NCI-H69 (cell line): ENCODE measurements at places on chromosomes 2 and 18.

- DNase-seq, result no peak
Observed at GRCh38 chr2:173815772-173816171, 149.4 kb downstream of the SP3 start.

DNA sequence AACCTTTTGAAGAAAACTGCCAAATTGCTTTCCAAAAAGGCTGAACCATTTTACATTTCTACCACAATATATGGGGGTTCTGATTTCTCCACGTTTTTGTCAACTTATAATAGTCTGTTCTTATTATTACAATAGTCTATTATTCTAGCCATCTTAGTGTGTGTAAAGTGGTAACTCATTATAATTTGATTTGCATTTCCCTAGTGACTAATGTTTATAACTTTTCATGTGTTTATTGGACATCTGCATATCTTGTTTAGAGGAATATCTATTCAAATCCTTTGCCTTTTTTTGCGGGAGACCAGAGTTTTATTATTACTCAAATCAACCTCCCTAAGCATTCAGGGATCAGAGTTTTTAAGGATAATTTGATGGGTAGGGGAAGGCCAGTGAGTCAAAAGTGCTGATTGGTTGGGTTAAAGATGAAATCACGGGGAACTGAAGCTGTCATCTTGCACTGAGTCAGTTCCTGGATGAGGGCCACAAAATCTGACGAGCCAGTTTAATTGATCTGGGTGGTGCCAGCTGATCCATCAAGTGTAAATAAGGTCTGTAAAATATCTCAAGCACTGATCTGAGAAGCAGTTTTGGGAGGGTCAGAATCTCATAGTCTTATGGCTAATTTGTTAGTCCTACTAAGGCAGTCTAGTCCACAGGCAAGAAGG is 303.4 kb upstream of the NCKAP5 start:
- no peak for DNase-seq

- DNase-seq, result peak; percentile 64
Observed at GRCh38 chr18:59646963-59647307, 50.3 kb downstream of the CCBE1 start.

GRCh38 chr2:26583381-26583911 is 57.7 kb downstream of the CIB4 start:
- DNase-seq, result no peak

GRCh38 chr2:121037480-121037879 is 247.5 kb downstream of the TFCP2L1 start:
- no peak for DNase-seq

DNA sequence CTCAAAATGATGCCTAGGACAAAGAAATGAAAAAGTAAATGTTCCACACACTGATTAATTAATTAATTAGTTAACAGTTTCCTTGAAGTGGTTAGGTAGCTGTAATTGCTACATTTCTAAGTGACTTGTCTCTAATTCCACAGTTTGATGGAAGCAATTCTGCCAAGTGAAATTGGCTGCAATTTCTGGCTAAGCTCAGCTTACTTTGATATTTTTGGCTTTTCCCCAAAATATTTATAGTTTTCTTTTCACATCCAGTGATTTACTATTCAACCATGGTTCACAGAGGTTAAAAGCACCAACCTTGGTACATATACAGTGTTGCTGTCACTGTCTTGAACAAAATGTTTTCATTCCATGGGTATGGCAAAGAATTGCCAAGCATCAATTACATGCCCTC is 459.5 kb upstream of the CDH20 start:
- peak; percentile 35 for DNase-seq

- no peak for DNase-seq
Observed at GRCh38 chr2:200354833-200355751, 48.6 kb downstream of the SPATS2L start.

GRCh38 chr18:65988972-65989371 is 238.2 kb downstream of the CDH7 start:
- DNase-seq, result peak; percentile 39

DNA sequence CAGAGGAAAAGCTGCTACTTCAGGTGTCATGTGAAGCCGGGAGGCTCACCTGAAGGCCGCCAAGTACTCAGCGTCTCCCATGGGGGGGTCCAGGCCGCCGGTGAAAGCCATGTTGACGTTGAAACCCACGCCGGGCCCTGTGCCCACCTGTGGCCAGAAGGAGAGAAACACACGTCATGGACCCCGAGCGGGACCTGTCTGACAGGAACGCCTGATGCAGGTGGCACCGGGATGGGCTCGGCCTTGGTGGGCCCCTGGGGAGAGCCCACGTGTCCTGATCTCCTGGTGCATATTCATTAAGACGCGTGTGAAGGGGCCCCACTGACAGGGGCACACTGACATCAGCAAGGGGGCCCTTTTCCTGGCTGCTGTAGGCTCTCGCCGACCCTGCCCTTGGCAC is 233.2 kb downstream of the TWIST2 start:
- no peak for DNase-seq

GRCh38 chr18:8942909-8943545 is 159.5 kb upstream of the NDUFV2 start:
- DNase-seq, result no peak

- DNase-seq, result peak; percentile 66
Observed at GRCh38 chr18:13425357-13426091, 207.0 kb downstream of the LDLRAD4 start.

DNA sequence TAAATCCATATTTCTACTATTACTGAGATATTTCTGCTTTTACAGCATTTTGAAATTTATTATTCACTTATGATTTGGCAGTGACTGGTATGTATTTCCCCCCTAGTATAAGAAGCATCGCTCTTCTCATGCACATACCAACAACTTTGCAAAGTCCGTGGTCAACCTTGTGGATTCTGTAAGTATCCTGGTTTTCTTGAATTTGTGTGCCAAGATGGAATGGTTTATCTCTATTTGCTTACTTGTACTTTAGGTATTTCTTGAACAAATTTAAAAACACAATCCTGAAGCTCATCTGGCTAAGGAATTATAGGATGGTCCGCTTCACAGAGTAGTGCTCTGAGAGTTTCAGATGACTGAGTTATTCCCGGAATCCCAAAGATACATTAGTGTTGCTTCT is 85.0 kb upstream of the FAM237A start:
- DNase-seq, result no peak

DNA sequence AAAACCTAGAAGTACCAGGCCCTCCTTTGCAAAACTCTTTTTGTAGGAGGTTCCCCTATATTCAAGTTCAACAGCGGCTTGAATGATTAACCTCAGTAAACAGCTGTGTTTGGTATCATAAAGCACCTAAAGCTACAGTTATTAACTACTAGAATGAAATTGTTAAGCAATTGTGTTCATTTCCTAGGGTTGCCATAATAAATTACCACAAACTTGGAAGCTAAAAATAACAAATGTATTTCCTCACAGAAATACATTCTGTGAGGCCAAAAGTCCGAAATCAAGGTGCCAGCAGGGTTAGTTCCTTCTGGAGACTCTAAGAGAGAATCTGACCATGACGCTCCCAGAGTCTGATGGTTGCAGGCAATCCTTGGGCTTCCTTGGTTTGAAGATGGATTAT is 202.1 kb upstream of the ACVR2A start:
- no peak for DNase-seq

DNA sequence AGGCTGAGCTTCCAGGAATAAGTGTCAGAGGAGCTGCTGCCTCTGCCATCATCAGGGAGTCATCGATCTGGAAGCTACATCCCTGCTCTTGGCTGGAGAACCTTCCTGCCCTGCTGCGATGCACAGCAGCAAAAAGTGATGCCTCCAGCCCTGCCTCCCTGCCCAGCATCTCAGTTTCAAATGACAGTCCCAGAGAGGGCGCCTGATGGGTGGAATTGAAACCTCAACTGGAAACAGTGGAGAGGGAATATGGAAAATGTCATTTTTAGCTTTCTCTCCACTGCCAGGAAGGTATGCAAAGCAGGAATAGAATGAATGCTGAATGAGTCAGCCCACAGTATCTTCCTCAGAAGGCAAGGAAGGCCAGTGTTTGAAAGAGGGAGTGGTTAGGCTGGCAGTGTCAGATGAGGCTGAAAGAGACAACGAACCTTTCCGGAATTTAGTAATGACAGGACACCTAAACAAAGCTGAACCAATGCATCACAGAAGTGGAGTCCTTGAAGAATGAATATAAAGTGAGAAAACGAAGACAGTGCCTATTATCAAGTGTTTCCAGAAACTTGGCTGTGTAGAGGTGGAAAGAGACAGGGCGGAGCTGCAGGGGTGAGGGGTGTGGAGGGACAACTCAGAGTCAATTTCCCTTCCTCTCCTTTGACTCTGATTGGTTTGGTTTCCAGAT is 153.9 kb upstream of the NDUFV2 start:
- DNase-seq, result no peak

DNA sequence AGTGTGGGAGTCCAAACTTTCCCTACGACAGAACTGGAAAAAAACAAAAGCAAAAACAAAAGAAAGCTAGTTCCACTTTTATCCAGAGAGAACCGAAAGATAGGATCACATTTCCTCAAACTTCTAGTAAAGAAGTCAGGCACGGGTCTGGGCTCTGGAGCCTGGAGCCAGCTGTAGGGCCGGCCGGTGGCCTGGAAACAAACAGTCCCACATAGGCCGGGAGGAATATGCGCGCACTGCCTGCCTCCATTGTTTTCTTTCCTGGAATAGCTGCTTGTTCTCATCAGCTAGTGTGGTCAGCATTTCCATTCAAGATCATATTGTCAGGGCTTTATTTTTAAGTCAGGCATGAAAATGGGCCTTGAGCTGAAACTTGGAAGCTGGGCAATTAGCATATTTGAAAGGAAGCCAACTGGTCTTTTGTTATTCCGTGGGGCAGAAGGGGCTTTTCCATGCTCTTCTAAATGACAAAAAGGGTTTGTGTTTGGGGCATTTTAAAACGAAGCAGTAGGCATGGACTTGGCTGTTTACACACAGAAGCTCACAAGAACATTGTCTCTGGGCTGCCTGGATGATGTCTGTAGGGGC is 58.7 kb upstream of the RFX8 start:
- DNase-seq, result no peak

DNA sequence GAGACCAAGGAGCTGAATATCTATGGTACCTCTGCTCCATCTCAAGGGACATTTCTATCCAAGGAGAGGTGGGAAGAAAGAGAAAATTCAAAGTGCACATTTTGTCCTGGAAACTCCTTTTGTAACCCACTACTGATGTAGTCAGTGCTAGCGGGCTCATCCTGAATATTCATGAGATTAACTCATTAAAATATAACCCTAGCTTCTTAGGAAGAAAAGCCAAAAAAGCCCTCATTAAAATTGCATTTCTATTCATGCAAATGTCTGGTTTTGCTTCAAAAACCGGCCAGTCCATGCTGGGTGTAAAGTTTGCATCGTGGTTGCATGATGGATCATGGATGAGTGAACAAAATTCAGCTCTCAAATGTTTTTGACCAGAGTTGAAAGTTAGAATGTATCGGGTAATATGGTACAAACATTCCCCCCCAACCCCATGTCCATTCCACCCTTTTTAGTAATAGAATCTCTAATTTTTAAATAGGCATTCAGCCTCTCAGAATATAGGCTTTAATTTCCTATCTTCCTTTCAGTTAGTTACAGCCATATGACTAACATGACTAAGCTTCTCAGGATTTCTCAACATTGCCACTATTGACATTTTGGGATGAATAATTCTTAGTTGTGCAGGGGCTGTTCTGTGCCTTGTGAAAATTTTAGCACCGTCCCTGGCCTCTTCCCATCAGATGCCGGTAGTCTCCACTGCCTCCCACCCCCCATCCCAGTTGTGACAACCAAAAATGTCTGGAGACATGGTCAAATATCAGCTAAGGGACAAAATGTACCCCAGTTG is 104.2 kb upstream of the RND3 start:
- no peak for DNase-seq

GRCh38 chr2:9069543-9069942 is 66.1 kb upstream of the MBOAT2 start:
- DNase-seq, result peak; percentile 55

DNA sequence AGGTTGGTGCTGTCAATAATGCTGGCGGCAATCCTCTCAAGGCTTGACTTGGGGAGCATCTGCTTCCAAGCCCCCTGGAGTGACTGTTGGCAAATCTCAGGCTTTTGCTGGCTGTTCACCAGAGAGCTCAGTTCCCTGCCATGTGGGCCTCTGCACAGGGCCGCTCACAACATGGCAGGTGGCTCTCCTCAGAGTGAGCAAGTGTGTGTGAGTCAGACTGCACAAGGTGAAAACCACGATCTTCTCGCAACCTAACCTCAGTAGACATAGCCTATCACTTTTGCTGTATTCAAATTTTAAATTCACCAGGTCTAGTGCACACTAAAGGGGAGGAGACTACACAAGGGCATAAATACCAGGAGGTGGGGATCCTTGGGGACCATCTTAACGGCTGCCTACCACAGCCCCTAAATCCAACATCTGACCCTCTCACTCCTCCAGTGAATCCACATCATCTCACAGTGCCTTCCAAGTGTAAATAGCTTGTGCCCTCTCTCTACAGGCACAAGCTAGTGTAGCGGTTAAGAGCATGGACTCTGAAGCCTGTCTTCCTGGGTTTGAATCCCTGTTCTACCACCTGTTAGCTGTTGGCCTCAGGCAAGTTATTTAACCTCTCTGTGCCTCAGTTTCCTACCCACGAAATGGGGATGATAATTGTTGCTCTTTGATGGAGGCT is 187.7 kb upstream of the CXCR4 start:
- peak; percentile 88 for DNase-seq

DNA sequence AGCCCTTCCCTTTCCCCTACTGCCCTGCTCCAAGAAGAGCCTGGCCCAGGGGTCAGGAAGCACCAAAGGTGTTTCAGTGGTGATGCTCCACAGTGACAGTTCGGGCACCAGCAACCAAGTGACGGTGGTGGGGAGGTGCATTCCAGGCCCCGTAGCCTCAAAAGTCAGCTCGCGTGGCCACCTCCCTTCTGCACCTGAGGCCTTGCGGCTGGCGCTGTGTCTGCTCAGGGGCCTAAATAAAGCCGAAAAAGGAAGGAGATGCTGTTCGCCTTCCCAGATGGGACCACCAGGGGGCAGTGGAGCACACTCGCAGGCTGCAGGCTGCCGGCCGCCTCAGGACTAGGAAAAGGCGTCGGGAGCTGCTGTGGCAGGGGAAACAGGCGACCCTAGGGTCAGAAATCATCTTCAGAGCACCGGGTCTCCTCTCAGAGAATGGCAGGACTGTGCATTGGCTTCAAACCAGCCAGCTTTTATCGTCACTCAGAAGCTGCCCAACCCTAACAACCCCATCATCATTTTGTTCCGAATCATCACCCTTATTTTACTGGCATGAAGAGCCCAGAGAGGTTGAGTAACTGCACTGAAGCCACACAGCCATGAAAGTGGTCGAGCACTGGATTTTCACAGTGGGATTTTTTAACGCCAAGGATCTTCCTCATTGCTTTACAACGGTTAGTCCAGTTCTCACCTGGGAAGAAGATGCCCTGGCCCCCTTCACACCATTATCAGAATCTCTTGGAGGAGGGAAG is 213.0 kb upstream of the CELF4 start:
- peak; percentile 91 for DNase-seq
